GM18507 (cell line): ENCODE measurements at places on chromosomes 12 and 14.

DNA sequence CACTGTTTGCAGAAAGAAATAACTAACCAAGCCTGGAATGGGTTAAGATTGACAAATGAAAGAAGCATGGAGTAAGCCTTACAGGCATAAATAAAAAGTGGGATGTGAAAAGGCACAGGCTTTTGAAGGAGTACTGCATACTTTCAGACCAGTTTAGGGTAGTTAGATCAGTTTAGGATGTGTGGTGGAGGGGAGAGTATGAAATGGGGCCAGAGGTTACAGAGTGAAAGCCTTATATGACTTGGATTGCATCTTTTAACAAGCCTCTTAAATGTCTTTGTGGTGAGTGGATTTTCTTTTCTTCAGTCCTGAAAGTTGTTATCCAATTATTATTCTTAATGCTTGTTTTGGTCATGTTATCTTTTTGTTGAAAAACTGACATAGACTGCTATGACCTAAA is 52.2 kb upstream of the TRHDE start:
- DNase-seq = no peak

GRCh38 chr12:53268630-53269562 is 797 bp downstream of the ESPL1 start:
- no peak for DNase-seq

DNA sequence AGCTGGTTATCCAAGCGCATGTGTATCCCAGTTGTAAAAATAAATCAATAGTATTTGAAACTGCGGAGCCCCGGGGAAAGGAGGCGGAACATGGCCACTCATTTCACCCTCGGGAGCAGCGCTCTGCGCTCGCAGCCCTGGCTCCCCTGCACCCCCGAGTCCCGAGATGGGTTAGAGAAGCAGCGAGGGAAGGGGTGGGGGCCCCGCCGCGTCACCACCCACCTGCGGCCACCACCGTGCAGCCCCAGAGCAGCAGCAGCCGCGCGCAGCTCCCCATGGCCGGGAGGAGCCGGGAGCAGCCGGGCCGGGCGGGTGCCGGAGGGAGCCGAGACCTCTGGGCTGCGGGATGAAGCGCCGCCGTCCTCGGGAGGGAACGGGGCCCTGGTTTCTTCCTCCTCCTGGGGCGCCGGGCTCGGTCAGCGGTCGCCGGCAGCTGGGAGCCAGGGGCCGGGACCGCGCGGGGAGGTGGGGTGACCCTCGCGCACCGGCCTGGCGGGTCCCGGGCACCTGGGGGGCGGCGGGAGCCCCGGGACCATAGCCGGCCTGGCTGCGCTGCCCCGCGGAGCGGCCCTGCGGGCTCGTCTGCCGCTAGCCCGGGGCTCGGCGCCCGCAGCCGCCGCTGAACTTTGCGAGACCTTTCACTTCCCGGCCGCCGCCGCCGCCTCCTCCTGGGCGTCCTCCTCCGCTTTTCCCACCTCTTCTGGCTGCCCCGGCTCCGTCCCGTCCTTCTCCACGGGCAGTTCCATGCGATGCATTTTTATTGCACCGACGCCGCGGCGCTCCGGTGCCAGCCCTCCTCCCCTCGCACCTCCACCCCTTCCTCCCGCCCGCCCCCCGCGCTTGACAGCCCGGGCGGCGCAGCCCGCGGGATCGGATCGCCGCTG is at the start of gene NTN4:
TSS of gene NTN4 (minus strand) at position 732 of the 884 bp plus-strand sequence. CDS start at position 277, 455 bp downstream.
- DNase-seq = peak; percentile 32

DNA sequence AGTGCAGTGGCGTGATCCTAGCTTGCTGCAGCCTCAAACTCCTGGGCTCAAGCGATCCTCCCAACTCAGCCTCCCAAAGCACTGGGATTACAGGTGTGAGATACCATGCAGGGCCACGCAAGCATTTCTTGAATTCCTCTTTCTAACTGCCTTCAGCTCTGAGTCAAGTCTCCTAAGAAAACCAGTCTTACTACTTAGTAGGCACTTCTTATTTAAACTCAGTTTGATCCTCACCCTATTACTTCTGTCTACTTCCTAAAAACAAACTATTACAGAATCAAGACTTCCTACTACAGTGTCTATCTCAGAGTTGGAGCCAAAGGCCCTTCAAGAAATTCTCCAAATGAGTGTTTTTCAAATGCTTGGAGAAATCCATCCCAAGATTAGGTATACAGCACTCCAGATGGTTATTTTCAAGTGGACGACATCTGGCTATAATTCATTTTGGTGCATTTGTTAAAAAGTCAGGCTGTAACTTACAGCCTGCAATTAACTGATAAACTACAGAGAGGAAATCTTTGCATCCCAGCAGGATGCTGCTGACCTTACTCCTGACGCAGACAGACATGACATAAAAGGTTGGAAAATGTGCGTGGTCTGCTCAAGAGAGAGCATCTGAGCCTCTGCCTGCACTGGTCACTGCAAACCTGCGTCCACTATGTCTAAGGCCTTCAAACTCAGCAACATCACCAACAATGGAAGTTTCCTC is 34.7 kb downstream of the SSH1 start:
- no peak for DNase-seq

- no peak for DNase-seq
These were observed 13.5 kb upstream of the EML1 start for GRCh38 chr14:99779751-99780150.

- no peak for DNase-seq
These were observed 181.2 kb upstream of the NRXN3 start for GRCh38 chr14:77988970-77989369.

DNA sequence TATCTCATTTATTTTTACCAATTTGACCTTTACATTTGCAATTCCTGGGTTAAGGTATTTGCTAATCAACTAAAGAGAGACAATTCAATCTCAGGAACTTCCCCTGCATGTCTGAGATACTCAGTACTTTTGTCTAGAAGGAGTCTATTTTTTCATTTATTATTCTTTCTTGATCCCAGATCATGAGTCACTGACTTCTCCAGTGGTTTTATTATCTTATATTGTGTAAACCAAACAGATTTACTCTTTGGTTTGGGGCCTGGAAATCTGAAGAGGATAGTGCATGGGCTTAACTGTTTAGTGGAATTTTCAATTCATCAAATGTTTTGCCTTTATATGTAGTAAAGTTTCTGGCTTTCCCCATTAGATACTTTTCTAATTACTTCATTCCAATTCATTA is 185.4 kb downstream of the ALG10B start:
- no peak for DNase-seq

DNA sequence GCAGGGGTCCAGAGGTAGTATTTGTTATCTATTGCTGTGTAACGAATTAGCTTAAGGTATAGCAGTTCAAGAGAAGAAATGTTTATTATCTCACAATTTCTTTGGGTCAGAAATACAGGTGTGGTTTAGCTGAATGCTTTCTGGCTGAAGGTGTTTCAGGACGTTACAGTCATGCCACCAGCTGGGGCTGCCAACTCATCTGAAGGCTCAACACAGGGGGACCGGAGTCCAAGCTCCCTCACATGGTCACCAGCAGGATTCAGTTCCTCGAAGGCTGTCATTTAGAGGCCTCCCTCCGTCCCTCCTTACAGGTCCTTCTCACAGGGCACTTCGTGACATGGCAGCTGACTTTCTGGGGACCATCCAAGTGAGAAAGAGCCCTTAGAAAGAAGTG is 37.5 kb upstream of the SINHCAF start:
- no peak for DNase-seq

- no peak for DNase-seq
These were observed 687.6 kb downstream of the FLRT2 start for GRCh38 chr14:86217523-86217922.

GRCh38 chr12:27198036-27198435 is 46.0 kb upstream of the STK38L start:
- DNase-seq = no peak
